SJCRH30 (cell line): ENCODE measurements at places on chromosomes 7 and 10.
A peak's percentile ranks its signal among the peaks of the same experiment; 100 is the strongest.

DNA sequence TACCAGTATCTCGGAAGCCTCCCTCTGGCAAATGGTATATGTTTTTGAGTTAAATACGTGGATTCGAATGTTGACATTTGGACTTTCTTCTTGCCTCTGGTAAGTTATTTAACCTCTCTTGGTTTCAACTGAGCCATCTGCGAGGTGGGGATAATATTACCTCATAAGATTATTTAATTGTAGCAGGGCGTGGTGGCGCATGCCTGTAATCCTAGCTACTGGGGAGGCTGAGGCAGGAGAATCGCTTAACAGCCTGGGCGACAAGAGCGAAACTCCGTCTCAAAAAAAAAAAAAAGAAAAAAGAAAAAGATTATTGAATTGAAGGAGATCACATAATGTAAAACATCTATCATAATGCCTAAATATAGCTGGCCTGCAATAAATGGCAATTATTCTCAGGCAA lies 396 bp upstream of the TAF5 start:
- no peak for DNase-seq

- peak; percentile 13 for DNase-seq
Observed at GRCh38 chr10:6473901-6474370, 106.1 kb downstream of the PRKCQ start.

GRCh38 chr7:45980181-45980905 lies 59.3 kb upstream of the IGFBP3 start:
- no peak for DNase-seq

DNA sequence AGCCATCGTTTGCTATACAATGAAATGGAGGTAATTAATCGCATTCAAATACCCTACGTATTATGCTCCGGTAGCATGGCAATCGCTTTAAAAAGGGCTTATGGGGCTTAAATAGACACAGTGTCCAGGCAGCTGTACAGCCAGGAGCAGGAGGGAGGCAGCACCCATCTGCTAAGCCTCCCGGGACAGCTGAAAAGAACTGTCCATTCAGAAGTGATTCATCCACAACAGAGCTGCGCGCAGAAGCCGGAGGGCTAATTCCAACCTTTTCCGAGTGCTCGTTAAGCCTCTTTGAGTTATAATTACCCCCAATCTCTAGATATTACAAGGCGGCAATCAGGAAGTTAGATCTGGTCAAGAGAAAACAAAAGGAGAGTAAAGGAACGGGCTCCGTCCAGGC lies 58.3 kb downstream of the DPYSL4 start:
- DNase-seq: peak; percentile 54
